Esophagus mucosa (tissue), 1 donor: ENCODE measurements at places on chromosomes 2 and 18. TPM values are rescaled to one million over a fixed set of nuclear protein-coding genes. Genes with fewer than 3 reads are reported as not detected.

DNA sequence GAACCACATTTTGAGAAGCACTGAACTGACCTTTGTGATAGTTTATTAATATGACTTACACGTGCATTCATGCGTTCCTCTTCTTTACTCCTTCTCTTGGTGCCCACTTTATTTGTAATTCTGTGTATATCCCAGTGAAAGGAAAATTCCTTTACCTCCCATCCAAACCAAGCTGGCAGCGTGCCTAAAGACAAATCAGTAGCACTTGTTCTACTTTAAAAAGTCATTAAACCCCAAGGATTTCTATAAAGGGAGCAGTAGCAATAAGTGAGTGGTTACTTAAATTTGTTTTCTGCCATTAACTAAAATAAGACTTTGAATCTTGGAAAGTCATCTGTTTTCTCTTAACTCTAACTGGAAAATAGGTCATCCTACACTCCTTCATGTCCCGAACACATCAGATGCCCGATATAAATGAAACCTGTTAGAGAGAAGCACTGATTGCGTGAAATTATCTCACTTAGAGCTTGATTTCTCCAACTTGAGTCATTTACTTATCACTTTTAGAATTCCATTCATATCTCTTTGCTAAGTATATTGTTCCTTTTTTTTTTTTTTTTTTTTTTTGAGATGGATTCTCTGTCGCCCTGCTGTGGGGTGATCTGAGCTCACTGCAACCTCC is 10.7 kb downstream of the PIK3C3 start:
- ATAC-seq, result no peak

- ATAC-seq, result no peak
Observed at GRCh38 chr2:237091779-237092436, 6.2 kb downstream of the COPS8 start.

DNA sequence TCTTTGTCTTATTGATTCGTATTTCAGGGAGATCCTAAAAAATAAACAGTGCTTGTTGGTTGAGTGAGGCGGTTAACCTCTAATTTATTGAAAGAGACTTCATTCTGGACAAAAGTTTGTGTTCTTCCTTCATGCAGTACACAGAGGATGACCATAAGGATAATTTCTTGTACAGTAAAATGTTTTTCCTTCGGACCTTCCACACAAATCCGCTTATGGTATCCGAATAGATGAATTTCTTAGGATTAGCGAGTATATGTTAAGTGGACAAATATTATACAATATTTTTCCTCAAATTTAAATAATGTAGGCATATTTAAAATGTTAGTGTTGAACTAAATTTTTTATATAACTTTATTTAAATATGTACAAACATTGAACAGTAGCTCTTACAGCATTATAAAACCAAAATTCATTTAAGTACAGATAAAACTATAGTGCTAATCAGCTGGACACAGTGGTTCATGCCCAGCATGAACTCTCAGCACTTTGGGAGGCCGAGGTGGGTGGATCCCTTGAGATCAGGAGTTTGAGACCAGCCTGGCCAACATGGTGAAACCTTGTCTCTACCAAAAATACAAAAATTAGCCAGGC is 84.4 kb downstream of the LPIN1 start:
- no peak for ATAC-seq

Gene LOXHD1
- 0.12 TPM for total RNA-seq

Gene HOXD3
- total RNA-seq, result 0.52 TPM

Gene SPATA3
- total RNA-seq, result not detected

Gene SIX2
- 0.12 TPM for total RNA-seq

Gene CHRNA1
- total RNA-seq, result not detected

Gene PIAS2
- 17.8 TPM for total RNA-seq

Gene CD207
- total RNA-seq, result not detected
